ENCODE measurements at places on chromosomes 7 and 10.

DNA sequence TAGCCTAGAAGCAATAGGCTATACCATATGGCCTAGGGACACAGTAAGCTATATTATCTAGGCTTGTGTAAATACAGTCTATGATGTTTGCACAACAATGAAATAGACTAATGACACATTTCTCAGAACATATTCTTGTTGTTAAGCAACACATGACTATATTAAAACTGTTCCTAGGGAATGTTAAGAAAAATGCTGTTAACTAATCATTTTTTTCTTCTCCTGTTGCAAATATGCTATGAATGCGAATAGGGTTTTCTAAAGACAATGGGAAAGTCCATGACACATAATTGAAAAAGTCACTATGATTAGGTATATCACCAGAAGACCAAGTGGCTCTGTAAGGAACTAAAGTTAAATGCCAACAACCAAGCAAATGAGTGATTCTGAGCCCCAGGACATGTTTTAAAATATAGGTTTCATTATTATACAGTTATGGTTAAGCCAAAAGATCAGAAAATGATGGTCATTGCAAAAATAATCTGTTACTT lies 454.0 kb upstream of the SORCS1 start:
- DNase-seq, result no peak

- DNase-seq, result peak; percentile 96
Measured at GRCh38 chr10:74150204-74150989, at the start of gene AP3M1. TSS of gene AP3M1 (minus strand) at chr10:74150828. CDS start at chr10:74138379, 12,449 bp downstream.

- DNase-seq, result no peak
Measured at GRCh38 chr7:80253653-80254052, 119.0 kb downstream of the GNAI1 start.

- no peak for DNase-seq
Measured at GRCh38 chr7:142496545-142496991, 238.7 kb upstream of the PRSS58 start.

DNA sequence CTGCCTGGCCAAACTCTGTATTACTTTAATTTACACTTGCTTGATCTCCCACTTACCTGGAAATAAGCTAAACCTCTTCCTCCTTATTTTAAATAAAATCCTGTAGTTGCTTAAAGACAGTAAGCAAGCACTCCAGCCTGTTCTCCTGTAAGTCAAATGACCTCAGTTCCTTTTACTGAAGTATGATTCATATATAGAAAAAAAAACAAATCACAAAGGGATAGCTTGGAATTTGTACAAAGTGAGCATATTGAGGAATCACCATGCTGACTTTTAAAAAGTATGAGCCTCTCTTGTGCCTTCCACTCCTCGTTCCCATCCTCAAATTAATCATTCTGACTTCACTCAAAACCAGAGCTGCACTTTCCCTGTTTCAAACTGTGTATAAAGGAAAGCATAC lies 52.0 kb downstream of the C10orf90 start:
- no peak for DNase-seq

GRCh38 chr10:44263771-44264170 lies 121.1 kb downstream of the CXCL12 start:
- DNase-seq, result peak; percentile 39

DNA sequence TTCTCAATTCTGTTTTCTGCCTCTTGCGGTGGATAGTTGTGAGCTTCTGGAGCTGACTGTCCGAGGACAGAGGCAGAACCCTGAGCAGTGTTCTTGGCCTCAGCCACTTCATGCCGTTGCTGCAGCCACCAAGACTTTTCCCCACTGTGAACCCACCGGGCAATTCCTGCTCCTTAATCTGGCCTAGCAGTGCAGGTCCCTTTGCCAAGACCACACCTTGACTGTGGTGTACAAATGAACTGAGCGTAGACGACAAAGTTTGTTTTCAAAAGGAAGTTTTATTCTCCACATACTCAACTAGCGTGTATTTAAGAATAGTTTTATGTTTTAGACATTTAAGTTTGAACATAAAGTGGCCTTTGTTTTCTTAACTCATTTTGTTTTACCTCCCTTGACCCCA lies 29.4 kb downstream of the SLC25A28 start:
- DNase-seq, result no peak

GRCh38 chr10:110671788-110672579 lies 27.8 kb downstream of the RBM20 start:
- DNase-seq, result peak; percentile 55

- DNase-seq, result no peak
Measured at GRCh38 chr7:92557808-92558362, 29.3 kb downstream of the RBM48 start.

All from lower leg skin (tissue), 4 donors.